ENCODE measurements at places on chromosomes 12 and 14.

- DNase-seq: no peak
Observed at GRCh38 chr12:84397263-84397662, 515.3 kb downstream of the SLC6A15 start.

- no peak for DNase-seq
Observed at GRCh38 chr12:53231921-53232645, at the start of gene RARG. Gene RARG (minus strand): TSS chr12:53232209. CDS start chr12:53227545, 4,664 bp downstream.

GRCh38 chr12:104600790-104601739 lies 144.3 kb downstream of the CHST11 start:
- DNase-seq: no peak

- no peak for DNase-seq
Observed at GRCh38 chr12:88391556-88391955, 188.7 kb downstream of the KITLG start.

DNA sequence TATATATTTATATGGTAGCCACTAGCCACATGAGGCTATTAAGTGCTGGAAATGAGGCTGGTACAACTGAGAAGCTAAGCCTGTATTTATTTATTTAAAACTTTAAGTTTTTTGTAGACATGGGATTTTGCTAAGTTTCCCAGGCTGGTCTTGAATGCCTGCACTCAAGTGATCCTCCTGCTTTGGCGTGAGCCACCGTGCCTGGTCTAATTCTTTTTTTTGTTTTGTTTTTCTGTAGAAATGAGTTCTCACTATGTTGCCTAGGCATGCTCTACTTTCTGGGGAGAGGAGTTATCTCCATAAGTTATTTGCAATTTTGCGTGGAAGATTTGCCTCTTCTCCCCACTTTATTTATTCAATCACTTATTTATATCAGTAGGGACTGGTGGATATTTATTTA lies 4.8 kb upstream of the SNRNP35 start:
- no peak for DNase-seq
